ENCODE measurements at places on chromosomes 3 and 15.

GRCh38 chr3:77191640-77192039, 151.7 kb downstream of the ROBO2 start:
- DNase-seq, result no peak

GRCh38 chr15:66291816-66292570, 1.4 kb upstream of the DIS3L start:
- no peak for DNase-seq

DNA sequence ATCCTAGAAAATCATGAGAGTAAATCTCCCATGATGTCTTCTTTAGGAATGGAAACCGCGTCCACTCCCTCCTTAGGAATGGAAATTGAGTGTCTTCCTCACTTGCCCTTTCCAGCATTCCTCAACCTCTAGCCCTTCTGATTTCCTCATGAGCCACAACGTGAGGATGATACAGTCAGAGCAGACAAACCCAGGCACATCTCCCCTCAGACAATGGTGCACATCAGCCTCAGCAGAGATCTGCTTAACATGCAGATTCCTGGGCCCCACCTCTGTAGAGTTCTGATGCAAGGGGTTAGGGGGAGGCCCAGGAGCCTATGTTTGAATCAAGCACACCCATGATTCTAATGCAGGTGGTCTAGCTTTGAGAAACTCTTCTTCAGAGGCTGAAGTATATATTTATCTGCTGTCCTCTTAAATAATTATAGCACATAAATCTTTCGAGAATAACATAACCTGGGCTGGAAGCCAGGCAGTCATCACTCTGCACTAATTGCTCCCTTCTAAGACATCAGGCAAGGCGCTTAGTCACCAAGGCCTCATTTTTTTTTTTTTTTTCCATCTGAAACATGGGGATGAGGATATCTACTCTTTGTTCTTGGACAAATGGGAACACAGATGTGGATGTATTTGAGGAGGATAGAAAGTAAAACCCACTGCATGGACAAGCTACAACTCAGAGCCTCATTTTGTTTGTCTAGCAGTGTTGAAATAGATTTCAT, 81.7 kb downstream of the PRICKLE2 start:
- no peak for DNase-seq

GRCh38 chr3:57127891-57128518, 37.1 kb downstream of the IL17RD start:
- no peak for DNase-seq

- DNase-seq, result no peak
These were observed 931.2 kb downstream of the MCTP2 start for GRCh38 chr15:95162531-95162930.

- DNase-seq, result no peak
These were observed 152.3 kb downstream of the CACNA1D start for GRCh38 chr3:53646723-53647122.

DNA sequence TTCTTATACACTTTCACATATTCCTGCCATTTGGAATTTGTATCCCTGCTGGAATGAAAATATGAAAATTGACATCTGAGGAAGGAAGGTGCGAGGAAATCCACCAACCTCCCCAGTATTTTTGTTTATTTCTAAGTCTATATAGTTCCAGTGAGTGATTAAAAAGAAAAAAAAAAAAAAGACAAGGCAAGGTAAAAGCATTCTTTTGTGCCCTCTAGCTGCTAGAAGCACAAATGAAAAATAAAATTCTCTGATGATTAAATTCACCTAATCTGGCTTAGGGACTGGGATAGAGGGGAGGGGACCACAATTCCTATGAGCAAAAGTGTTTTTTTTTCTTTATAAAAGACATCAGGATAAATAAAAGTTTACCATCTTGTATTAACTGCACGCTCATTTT, 370.9 kb downstream of the NR2F2 start:
- DNase-seq, result no peak

DNA sequence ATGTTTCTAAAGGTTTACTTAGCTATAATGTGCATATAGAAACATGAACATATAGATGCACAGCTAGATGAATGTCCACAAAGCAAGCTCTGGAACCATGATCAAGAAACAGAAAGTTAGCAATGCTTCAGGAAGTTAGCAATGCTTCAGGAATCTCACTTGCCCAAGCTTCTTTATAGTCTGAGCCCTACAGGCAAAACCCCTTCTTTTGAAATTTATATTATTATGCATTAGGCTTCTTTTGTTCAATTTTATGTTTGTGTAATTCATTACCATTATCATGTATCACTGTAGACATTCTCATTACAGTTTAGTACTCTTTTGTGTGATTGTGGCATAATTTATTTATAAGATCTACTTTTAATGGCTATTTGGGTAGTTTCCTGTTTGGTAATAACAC, 286.4 kb upstream of the BCHE start:
- DNase-seq, result no peak

- no peak for DNase-seq
These were observed 58.4 kb downstream of the CAPN7 start for GRCh38 chr3:15264486-15264885.

DNA sequence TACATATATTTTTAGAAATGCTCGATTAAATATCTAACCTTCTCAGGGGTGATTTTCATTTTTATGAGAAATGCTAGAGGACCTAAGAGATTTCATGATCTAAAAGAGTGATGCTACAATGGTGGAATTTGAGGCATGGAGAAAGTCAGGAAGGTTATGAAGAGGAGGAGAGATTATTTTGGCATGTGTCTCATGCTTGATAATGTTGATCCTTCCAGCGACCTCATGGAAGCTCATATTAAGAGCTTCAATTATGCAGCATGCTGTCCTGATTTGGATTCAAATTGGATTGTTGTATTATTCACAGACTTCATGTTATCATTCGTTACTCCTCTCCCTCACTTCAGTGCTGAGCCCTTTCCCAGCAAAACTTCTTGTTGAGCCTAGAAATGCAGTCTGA, 112.5 kb downstream of the RAP2B start:
- DNase-seq, result no peak

DNA sequence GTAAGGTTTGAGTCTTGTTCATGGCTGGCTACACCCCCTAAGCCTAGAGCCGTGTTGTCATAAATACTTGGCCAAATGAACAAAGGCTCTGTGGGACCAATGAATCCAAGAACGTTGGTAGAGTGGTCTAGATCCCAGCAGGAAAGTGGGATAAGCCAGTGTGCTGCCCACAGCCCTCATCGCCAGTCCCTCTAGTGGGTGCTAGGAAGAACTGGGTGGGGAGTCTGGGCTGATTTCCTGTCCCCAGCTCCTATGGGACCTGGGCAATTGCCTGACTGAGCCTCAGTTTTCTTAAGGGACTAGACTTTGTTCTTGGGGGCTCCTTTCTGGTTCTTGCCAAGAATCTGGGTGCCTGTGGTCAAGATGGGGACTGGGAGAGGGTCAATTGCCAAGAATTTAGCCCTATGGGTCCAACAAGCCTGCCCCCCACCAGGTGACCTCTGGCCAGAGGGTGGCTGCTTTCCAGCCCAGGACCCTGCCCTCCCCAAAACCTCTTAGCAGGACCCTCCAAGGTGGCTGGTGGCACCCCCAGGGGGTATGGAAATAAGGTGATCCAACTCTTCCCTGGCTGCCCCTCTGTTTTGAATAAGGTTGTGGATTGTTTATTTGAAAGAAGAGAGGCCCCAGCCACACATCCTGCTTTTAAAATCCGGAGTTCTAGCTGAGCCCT, 42.7 kb downstream of the SMAD6 start:
- no peak for DNase-seq

DNA sequence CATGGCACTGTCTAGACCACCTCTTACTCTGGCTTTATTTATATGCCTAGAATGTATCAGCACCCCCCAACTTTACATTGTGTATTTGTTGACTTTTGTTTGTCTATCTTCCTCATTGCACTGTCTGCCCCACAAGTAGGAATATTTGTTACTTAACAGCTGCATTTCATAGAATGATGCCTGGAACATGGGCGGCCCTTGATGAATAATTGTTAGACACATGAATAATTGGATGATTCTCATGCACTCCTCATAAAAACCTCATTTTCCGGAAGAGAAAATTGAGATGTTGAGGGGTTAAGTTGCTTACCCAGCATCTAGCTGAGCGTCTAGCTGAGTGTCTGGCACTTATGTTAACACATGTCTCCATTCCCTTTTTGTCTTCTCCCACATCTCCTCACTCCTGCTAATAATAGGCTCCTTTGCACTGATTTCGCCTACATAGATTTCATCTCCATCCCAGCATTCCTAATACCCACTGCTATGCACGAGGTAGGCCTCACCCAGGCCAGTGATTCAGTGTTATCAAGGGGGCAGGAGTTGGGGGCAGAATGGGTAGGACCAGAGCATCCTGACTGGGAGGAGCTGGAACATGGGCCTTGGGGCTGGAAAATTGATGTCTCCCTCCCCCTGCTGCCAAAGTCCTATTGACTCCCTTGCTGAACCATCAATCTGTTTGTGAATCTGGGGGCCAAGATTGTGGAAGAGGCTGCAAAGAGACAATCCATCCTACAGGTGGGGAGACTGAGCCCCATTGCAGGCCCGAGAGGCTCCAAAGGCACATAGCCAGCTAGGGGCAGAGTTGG, 7.8 kb upstream of the WNT7A start:
- no peak for DNase-seq

DNA sequence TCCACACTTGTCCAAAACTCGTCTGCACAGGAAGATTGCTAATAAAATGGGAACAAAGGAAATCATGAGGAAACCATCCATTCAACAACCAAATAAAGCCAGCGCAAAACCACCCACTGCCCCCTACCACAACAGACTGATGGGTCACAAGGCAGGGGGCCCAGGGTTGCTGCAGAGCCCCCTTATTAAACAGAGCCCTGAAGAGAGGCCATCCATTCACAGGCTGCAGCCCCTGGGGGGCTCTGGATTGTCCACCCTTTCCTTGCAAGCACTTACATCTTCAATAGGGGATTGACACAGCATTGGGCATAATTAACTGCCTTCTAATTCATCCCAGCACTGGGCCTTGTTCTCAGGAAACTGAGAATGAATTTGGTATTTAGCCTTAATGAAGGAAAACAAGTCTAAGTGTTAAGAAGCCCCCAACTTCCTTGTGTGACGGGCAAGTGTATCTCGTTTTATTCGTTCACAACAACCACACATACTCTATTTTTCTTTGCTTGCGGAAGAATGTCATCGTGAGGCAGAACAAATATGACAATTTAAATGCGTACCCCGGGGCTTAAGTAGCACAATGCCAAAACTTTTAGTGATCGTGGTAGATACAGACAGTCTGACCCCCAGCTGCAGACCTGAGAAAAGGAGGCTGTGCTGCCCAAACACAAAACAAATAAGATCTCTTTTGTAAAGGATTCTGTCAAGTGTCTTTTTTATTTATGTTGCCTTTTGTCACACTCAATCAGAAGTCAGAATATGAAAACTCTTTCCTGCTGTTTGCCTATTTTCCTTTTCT, 144.0 kb downstream of the SEMA6D start:
- DNase-seq, result no peak

DNA sequence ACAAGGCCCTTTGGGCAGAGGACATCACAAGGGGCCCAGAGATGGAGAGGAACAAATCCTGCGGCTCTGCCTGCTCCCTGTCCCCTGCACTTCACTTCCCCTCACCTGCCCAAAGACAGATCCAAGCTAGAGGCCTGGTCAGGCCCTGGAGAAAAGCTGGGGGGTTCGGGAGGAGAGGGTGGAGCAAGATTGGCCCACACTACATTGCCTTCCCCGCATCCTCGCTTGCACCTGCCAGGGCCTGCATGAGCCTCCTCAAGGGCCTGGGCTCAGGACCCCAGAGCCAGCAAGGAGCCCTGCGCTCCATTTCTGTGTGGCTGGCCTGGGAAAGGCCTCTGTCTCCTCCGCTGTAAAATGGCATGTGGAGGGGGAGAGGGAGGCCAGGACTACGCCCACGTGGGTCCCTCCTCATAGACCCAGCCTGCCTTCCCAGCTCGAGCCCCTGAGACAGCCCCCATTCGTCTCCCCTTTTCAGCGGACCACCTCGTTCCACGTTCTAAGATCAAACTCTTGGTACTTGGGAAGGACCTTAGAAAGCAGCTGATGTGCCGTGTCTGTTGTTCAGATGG, 106.0 kb downstream of the HMG20A start:
- DNase-seq, result no peak

DNA sequence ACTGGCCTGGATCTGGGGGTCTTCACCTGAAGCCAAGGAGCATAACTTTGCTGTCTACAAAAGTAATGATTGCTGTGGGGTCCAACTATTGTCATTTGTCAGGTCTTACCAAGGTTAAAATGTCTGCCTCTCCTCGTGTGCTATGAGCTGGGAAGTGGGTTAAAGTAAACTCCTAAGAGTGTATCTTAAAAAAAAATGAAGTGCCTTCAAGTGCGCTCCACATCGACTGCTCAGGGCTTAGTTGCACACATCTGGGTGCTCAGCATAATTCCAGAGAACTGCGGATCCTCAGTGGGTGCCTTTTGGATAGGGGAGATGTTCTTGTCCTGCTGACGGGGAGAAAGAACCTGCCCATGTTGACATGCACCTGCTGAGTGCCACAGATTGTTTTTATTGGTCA, 40.9 kb downstream of the EFCAB12 start:
- no peak for DNase-seq

DNA sequence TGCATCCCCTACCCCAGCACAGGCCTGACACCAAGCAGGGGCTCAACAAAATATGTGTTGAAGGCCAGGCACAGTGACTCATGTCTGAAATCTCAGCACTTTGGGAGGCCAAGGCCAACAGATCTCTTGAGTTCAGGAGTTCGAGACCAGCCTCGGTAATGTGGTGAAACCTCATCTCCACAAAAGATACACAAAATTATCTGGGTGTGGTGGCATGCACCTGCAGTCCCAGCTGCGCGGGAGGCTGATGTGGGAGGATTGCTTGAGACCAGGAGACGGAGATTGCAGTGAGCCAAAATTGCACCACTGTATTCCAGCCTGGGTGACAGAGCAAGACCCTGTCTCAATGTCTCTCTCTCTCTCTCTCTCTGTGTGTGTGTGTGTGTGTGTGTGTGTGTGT, 30.7 kb upstream of the CYP11A1 start:
- no peak for DNase-seq

GRCh38 chr3:128080323-128081080, 28.3 kb downstream of the SEC61A1 start:
- DNase-seq, result no peak

GRCh38 chr15:77716632-77717332, 84.1 kb upstream of the LINGO1 start:
- no peak for DNase-seq

- DNase-seq, result no peak
These were observed 26.2 kb upstream of the LRTM1 start for GRCh38 chr3:54954022-54954421.

GRCh38 chr3:195236801-195237570, 34.0 kb downstream of the XXYLT1 start:
- no peak for DNase-seq

- peak; percentile 17 for DNase-seq
These were observed 328.3 kb downstream of the THSD4 start for GRCh38 chr15:71443538-71443937.

GRCh38 chr3:129919357-129919756, 25.8 kb upstream of the TMCC1 start:
- no peak for DNase-seq

DNA sequence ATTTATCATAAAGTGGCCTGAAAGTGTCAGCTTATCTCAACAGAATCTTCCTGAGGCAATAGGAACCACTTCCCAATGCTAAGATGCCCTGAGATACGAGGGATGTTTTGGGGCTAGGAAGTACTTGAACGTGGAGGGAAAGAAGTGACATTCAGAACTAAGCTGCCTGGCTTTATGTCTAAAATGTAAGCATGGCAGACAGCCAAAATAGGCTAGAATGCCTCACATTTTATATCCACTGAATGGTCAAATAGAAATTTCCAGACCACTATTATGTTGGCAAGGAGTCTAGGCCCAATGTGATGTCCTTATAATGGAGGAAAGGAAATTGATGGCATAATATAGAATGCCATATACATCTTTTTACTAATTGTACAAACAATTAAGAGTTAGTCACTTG, 154.9 kb downstream of the PEX5L start:
- DNase-seq, result no peak

- DNase-seq, result no peak
These were observed 527.7 kb downstream of the EPHA3 start for GRCh38 chr3:89635137-89635536.
